T-helper 9 cell (primary cell): ENCODE measurements at places on chromosomes 2 and 18.

DNA sequence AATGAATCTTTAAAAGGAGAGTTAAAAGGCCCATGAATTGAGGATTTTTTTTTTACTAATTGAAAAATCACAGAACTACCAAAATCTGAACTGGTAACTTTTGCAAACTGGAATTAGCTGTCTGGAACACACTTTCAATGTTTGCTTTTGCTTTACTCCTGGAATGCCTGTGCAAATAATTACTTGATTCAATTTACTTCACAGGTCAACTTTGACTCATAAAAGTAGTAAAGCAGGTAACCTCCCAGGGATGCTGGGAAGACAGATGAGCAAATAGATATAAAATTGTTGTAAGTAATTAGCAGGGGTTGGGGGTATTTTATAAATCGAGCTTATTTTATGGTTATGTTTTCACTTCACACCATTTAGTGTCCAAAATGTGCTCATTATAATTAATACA is 398.3 kb upstream of the HNRNPA3 start:
- no peak for DNase-seq

GRCh38 chr2:134035605-134036370 is 218.1 kb upstream of the MGAT5 start:
- no peak for DNase-seq

- DNase-seq = no peak
Observed at GRCh38 chr2:144382849-144383248, 137.1 kb downstream of the ZEB2 start.

DNA sequence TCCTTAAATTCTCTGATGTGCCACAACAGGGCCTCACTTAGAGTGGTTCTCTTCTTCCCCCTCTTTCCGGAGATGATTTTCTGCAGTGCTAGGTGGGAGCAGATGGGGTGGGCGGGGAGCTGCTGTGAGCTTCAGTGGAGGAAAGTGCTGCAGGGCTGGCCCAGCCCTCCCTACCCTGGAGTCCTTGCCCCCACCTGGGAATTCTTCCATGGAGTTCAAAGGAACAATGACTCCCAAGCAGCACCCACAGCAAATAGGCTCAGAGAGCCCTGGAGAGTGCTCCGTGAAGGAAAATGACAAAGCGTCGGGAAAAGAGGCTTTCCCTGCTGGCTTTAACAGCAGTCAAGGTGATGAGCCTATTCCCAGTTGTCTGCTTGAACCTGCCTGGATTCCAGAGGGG is 28.8 kb downstream of the LOXHD1 start:
- DNase-seq = no peak

DNA sequence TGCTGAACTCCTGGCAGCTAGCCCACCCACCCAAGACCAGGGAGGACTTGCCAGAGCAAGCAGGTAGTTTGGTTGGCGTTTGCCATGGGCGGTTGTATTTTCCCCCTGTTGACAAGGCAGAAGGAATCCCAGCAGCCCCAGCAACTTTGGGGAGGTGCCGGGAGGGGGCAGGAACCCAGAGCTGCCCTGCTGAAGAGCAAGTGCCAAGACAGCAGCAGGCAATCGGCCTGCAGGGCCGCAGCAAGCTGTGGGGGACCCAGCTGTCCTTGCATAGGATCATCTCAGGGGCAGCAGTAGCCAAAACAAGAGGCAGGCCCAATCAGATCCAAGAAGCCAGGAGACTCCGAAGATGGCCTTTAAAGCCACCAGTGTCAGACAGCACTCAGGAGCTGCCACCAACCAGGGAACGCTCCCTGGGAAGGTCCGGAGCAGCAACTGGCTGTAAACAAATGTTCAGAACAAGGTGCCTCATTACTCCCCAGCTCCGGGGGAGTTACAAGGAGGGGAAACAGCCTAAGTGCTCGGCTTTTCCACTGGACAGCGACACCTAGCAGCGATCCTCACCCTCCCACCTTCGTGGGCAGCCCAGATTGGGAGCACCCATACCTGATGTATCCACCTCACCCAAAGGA is 2.1 kb downstream of the ST8SIA5 start:
- no peak for DNase-seq
